ENCODE measurements at places on chromosomes 1 and 21.
A peak's percentile ranks its signal among the peaks of the same experiment; 100 is the strongest.

DNA sequence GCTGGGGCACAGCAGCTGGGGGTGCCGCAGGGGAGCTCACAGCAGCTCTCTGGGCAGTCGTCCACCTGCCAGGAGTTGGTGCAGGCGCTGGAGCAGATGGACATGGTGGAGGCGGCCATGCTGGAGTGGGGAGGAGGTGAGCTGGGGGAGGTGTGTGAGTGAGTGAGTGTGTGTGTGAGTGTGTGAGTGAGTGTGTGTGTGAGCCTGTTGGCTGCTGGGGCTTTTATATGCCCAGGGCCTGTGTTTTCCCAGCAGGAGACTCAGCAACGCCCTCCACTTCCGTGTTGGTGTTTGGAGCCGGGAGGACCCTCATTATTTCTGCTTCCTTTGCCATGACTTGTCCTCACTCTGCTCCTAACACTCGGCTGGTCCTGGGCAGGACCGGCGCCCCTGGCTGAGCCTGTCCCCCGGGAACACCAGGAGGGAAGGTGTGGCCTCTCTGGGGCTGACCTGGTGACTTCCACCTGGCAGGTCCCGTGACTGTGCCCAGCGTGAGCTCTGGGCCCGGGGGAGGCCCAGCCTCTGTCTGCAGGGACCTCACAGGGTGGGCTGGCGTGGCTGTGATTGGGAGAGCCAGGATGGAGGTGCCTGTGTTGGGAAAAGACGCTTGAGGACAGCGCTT lies at the start of gene KRTAP10-2:
Gene KRTAP10-2, minus strand, starts transcription at position 166 of the 622 bp plus-strand sequence. Its CDS starts 47 bp downstream, at position 119.
- no peak for DNase-seq

GRCh38 chr1:185734929-185735700 lies 924 bp downstream of the HMCN1 start:
- DNase-seq: peak; percentile 14

DNA sequence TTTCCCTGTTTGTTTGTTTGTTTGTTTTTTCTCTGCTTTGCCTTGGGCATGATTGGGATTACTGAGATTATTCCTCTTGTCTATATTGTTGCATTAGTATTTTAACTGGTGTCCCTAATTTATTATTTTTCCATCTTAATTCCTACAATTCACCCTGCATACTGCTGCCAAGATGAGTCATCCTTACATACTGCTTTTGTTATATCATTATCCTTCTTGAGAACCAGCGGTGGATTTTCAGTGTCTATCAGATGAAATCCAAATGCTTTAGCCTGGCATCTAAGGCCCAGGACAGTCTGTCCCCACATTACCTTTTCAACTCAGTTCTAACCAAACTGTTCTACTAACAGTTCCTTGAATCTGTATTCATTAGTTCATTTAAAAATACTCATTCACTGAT lies 101.7 kb downstream of the OLFML2B start:
- peak; percentile 69 for DNase-seq

GRCh38 chr1:44048532-44049215 lies 17.4 kb upstream of the SLC6A9 start:
- DNase-seq: peak; percentile 86

- DNase-seq: peak; percentile 52
Observed at GRCh38 chr1:203672346-203672745, 45.7 kb downstream of the ATP2B4 start.

DNA sequence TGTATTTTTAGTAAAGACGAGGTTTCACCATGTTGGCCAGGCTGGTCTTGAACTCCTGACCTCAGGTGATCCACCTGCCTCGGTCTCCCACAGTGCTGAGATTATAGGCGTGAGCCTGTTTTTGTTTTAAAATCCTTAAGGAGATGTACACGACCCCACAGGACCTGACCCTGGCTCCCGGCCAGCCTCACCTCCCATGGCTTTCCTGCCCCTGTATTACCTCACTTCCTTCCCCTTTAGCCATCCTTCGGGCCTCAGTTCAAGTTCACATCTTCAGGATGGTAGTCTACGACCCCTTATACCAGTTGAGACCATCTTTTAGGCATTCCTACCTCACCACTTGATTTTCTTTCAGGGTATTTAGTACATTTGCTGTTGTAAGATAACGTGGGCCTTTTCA lies 36.3 kb downstream of the TCP10L start:
- DNase-seq: no peak

GRCh38 chr21:46091118-46091517 lies 6.8 kb upstream of the COL6A2 start:
- DNase-seq: no peak

DNA sequence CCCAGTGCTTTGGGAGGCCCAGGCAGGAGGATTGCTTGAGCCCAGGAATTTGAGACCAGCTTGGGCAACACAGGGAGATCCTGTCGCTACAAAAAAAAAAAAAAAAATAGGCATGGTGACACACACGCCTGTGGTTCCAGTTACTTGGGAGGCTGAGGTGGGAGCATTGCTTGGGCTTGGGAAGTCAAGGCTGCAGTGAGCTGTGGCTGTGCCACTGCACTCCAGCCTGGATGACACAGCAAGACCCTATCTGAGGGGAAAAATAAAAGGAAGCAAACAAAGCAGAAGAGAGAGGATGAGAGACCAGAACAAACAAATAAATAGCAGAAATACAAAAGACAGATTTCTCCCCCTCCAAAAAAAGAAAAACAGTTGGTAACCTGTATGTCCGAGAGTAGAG lies 34.0 kb downstream of the MTF2 start:
- no peak for DNase-seq

DNA sequence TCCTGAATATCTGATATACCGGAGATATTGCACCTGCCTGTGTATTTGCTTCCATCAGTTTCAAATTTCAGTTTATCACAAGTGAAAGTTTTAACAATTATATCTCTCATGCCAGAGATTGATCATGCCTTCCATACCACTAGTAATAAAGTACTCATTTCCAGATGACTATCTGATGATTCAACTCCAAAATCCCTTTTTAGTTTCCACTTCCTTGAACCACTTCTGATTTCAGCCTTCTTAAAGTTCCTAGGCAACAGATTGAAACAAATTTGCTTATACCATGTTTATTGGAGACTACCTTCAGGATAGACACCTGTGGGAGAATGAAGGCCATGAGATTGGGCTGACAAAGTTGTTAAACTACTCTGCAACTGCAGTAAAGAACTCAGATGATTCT lies 21.5 kb upstream of the COL11A1 start:
- no peak for DNase-seq

Measured in iris pigment epithelial cell (primary cell).